ENCODE measurements at places on chromosomes 13 and 19. TPM values are rescaled to one million over a fixed set of nuclear protein-coding genes. Genes with fewer than 3 reads are reported as not detected.
A peak's percentile ranks its signal among the peaks of the same experiment; 100 is the strongest.

The CD37 gene
- not detected for total RNA-seq

The KLK15 gene
- not detected for total RNA-seq

The FGF9 gene
- not detected for total RNA-seq

The MAN2B1 gene
- total RNA-seq = 77.2 TPM

The ZNF43 gene
- 5.0 TPM for total RNA-seq

The GFY gene
- total RNA-seq = not detected

GRCh38 chr13:44171156-44171555 lies 202.5 kb upstream of the SERP2 start:
- DNase-seq = no peak

DNA sequence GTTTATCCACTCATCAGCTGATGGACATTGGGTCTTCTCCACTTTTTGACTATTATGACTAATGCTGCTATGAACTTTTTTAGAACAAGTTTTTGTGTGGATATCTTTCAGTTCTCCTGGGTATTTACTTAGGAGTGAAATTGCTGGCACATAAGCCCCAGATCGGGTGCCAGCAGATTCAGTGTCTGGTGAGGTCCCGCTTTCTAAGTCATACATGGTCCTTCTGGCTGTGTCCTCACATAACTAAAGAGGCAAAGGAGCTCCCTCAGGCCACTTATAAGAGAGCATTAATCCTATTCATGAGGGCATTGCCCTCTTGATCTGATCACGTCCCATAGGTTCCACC lies 600 bp upstream of the ZNF226 start:
- DNase-seq = peak; percentile 6

DNA sequence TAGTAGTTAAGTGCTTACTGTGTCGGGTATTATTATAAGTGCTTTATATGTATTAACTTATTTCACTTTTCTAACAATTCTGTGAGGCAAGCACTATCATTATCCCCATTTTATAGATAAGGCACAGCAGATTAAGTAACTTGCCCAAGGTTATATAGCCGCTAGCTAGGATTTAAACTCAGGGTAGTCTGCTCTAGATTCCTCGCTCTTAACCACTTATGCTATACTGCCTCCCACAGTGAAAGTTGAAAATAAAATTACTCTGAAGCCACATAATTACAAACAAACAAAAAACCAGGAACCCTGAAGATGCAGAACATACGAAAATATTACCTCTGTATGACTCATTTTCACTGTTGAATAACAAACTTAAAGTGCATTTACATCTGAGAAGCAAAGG lies 3.9 kb downstream of the TEX30 start:
- DNase-seq = no peak

DNA sequence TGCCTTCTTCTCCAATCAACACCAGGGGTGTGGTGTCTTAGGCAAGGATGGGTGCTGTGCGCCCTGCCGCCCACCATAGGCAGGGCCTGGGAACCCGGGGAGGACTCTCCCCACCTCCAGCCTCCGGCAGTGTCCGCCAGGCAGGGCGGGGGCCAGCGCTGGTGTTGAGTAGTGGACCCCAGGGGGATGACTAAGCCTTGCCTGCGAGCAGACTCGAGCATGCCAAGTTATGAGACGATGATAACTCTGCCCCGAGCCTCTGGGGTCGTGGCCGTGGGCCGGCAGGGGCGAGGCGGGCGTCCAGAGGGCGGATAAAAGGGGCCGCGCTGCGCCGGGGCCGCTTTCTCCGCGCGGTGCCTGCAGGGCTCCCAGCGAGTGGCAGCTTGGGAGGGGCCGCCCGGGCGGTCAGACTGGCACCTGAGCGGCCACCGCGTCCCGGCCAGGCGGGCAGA lies at the start of gene MEDAG:
MEDAG (plus strand) TSS at position 340 of the 452 bp plus-strand sequence. CDS start 245 bp downstream, outside the sequence.
- peak; percentile 90 for DNase-seq

- DNase-seq = no peak
These were observed 28.6 kb downstream of the PEPD start for GRCh38 chr19:33492951-33493350.

Measured in lung microvascular endothelial cell (primary cell).